ENCODE measurements at places on chromosomes 6 and 20. TPM values are rescaled to one million over a fixed set of nuclear protein-coding genes. Genes with fewer than 3 reads are reported as not detected.

- no peak for DNase-seq
Measured at GRCh38 chr6:140175486-140175885, 801.0 kb upstream of the CITED2 start.

The FAM209B gene
- total RNA-seq: not detected

- no peak for DNase-seq
Measured at GRCh38 chr20:61866165-61866564, 199.5 kb downstream of the TAF4 start.

The PDYN gene
- not detected for total RNA-seq

GRCh38 chr6:126959765-126960164, 158.7 kb upstream of the RSPO3 start:
- DNase-seq: no peak
